ENCODE measurements at places on chromosomes 12 and 14.
A peak's percentile ranks its signal among the peaks of the same experiment; 100 is the strongest.

DNA sequence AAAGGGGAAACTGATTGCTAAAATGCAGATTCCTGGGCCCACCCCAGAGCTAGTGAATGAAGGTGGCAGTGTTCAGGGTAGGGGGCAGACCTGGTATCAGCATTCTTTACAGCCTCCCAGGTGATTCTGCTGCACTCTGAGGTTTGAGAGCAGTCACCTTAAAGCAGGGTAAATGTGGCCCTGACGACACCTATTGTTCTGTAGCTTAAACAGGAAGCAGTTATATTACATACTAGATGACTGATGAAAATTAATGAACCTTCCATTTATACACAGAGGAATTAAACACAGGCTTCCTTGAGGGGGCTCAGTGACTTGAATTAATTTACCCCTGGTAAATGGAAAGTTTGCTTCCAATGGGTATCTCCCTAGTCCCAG is 25.3 kb downstream of the NUAK1 start:
- DNase-seq: no peak

DNA sequence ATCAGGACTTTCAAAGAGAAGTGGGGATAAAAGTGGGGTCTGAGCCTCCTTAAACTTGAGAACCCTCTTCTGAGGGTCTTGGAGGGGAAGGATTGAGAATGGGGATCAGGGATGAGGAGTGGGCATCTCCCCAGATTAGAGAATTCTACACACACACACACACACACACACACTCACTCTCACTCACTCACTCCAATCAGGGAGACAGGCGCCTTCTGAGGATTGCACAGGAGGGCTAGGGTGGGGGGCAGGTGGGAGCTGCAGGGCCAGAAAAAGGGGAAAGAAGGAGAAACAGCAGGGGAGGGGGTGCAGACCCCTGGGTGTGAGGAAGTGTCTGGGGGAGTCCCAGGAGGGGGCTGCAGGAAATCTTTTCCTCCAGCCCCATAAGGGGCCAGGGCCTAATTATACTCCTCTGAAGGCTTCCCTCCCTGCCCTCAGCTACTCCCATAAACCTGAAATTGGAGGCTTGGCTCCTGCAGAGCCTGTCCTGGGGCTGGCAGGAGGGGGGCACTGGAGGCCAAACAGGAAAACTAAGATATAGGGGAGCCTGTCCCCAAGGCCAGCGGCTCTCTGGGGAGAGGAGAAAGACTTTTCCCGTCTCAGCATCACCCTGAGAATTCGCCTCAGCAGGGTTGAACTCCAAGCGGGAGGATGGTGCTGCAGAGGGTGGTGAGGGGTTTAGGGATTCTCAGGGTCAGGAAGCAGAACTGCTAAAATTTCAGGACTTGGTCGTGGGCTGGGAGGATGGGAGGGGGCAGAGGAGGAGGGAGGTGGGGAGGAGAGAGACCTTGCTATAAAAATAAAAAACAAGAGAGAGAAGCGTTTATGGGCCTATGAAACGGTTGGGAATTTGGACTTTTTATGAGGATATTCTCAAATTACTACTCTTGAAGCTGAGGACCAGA is 1.6 kb downstream of the HOXC9 start:
- no peak for DNase-seq

- DNase-seq: no peak
Observed at GRCh38 chr12:11785712-11786111, 136.2 kb downstream of the ETV6 start.

- DNase-seq: no peak
Observed at GRCh38 chr14:105413544-105413886, 6.1 kb upstream of the MTA1 start.

DNA sequence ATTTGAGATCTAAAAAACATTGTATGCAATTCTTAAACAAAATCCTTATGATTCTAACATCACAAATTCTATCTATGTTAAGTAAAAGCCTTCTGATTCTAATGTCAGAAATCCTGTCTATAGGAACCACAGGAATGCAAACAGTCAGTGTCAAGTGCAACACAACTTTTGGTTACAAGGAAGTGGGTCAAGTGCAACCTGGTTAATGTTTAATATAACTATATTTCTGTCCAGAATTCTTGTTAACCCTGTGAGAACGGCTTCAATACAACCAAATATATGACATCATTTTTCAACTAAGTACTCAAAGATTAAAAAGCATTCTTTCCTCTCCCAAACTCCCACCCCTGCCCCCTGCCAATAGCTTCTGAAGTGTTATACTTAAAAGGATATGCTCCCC is 107.9 kb upstream of the PLEKHA5 start:
- no peak for DNase-seq

- DNase-seq: peak; percentile 58
Observed at GRCh38 chr14:54603362-54603761, 36.4 kb downstream of the SAMD4A start.

DNA sequence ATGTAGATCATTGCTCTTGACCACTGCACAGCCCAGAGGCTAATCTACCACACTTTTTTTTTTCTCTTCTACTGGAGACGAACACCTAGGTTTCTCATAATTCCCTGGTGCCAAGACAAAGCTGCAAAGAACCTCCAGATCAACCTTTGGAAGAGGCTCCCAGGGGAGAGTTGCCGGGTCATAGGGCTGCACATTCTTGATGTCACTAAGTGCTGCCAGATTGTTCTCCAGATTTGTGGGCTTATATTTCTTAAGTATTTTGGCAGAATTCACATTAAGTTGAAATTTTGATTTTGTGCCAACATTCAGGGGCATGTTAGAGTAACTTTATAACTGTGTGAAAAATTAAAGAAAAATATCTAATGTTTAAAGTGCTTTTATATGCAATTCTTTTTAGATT is 13.5 kb upstream of the PDZRN4 start:
- DNase-seq: no peak

DNA sequence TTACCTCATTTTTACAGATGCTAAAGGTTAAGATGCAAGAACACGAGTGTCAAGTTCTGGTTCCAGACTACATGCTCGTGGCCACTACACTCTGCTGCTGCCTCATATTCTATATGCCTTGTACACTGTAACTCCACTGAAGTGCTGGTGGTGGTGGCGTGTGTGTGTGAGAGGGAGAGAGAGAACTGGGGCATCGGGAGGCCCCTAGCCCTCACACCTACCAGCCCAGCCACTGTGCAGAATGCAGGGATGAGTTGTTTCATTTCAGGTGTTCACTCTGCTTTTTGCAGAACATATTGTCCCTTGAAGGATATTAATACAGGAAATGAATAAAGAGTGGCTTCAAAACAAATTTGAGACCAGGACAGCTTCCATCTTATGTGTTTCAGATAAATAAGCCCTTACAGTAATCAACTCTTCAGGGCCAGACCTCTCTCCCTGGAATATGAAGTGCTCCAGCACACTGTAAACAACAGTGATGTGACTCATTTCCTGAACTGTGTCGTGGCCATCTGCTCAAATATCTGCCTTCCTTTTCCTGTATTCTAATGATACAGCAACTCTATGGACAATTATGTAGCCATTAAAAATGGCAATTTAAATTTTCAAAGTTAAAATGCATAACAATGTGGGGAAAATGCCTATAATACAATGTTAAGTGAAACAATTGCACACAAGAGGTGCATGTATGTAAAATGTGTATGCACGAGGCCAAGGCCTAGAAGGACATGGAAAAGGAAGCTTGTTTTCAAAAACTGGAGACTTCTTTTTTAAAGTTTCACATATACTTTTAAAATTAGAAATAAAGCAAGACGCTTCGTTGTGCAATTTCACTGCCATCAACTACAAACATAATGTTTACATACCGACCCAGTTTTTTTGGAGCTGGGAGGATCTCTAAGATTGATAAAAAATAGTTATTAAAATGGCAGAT is 215.4 kb downstream of the PELI2 start:
- DNase-seq: peak; percentile 78

DNA sequence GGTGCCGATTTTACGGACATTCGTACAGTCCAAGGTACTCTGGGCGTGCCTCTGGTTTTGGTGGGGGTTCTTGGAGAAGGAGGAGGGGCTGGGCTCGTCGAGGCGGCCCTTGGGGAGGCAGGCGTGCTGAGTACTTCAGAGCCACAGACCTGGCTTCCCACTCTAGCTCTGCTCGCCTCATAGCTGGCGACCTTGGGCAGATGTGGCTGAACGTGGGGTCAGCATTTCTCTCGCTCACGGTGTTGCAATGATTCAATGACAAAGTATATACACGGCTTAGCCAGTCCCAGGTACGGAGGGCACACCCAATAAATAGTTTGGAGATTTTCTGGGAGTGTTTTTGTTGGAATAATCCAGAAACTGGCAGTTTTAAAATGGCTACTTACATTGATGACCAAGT is 75.1 kb downstream of the FOXN4 start:
- DNase-seq: no peak

DNA sequence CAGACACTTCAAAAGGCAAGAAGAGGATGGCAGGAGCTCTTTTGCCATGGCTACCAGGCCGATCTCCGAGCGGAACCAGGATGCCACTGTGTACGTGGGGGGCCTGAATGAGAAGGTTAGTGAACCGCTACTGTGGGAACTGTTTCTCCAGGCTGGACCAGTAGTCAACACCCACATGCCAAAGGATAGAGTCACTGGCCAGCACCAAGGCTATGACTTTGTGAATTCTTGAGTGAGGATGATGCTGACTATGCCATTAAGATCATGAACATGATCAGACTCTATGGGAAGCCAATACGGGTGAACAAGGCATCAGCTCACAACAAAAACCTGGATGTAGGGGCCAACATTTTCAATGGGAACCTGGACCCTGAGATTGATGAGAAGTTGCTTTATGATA is 9.8 kb downstream of the GARIN2 start:
- DNase-seq: no peak

- DNase-seq: no peak
Observed at GRCh38 chr12:6374028-6374785, 1.2 kb downstream of the SCNN1A start.

- no peak for DNase-seq
Observed at GRCh38 chr14:31127690-31128089, 79.9 kb downstream of the HECTD1 start.

- DNase-seq: no peak
Observed at GRCh38 chr12:79560225-79560889, 130.4 kb downstream of the PAWR start.

DNA sequence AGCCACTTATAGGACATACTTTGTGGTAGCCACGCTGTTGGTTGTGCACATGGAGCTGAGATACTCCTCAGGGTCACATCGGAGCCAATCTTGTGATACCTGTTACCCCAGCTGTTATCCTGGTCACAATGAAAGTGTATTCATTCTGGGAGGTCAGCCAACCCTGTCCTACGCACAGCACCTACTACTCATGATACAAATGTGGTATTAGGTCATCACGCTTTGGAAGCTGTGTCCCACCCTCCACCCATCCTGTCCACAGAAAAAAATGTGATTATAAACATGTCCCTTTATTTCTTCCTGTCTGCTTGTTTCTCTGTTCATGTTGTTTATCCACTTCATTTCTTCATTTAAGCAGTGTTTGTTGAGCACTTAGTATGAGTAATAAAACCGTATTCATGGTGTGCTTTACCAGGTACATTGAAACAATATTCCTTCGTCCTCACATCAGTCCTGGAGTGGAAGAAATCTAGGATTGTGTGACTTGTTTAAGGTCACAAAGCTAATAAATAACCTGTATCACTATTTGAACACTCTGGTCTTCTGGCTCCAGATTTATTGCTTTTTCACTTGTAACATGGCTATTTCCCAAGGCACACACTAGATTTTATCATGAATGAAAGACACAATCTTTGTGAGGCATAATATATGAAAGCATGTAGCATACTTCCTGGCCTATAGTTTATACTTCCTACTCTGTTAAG is 73.1 kb downstream of the DERA start:
- no peak for DNase-seq

DNA sequence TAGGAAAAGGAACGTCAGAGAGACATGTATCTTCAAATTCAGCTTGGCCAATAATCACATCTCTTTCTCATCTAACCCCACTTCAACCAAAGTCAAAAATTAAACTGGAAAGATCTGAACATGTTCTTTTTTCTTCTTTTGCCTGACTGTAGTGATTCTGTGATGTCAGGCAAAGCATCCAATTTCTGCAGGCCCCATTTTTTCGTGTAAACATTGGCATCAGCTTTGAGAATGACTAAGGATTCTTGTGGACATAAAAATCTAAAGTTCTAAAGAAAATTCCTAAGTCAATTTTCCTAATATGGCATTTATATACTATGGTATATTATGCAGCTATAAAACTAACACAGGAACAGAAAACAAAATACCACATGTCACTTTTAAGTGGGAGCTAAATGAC is 89.1 kb downstream of the STXBP6 start:
- no peak for DNase-seq

DNA sequence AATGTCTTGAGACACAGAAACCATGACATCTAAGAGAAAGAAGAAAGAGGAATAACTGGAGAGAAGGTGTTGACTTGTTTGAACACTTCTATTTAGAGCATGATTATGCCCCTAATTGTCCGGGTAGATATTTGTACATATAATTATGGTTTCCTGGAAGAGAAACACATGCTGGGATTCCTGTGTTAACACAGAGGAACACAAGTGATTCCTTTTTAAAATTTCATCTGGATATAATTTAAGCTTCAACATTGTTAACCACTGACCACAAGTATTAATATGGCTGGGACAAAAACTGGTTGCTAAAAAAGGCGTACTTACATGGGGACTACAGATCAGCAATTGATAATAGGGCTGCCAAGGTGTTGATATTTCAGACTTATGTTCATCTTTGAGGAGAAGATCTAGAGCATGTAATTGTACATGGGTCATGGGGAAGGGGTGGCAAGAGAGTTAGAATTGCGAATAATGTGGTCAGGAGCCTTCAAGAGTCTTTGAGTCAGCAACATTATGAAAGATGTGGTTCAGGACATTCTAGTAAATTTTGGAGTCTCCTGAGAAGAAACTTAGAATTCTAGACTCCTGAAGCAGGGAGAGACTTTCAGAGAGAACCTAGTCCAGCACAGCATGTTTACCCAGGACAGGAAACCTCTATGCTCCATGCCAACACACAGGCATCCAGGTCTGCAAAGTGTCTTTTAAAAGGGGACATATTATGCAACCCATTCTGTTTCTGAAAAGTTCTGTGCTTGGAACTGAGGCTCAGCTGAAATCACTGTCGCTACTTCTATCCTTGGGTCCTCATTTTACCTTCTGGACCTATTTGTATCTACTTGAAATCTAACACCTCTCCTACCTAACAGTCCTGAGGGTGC is 56.5 kb downstream of the SLC38A1 start:
- DNase-seq: no peak

DNA sequence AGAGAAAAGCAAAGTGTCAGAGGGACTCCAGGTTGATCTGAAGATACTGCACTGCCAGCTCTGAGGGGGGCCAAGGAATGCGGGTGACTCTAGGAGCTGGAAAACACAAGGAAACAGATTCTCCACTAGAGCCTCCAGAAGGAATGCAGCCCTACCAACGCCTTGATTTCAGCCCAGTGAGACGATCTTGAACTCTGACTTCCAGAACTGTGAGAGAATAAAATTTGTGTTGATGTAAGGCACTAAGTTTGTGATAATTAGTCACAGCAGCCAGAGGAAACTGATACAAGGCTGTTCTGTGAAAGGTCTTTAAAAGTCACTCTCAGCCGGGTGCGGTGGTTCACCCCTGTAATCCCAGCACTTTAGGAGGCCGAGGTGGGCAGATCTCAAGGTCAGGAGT is 34.2 kb downstream of the CKAP4 start:
- no peak for DNase-seq

All from RKO (cell line).